ENCODE measurements at places on chromosomes 12 and 14. TPM values are rescaled to one million over a fixed set of nuclear protein-coding genes. Genes with fewer than 3 reads are reported as not detected.

The TTC6 gene
- total RNA-seq = 0.44 TPM

The ENDOU gene
- not detected for total RNA-seq

The GPRC5D gene
- total RNA-seq = not detected

The PMEL gene
- 851 TPM for total RNA-seq

GRCh38 chr14:52895000-52895399, 55.9 kb downstream of the FERMT2 start:
- DNase-seq = no peak

The VWF gene
- total RNA-seq = 0.37 TPM

DNA sequence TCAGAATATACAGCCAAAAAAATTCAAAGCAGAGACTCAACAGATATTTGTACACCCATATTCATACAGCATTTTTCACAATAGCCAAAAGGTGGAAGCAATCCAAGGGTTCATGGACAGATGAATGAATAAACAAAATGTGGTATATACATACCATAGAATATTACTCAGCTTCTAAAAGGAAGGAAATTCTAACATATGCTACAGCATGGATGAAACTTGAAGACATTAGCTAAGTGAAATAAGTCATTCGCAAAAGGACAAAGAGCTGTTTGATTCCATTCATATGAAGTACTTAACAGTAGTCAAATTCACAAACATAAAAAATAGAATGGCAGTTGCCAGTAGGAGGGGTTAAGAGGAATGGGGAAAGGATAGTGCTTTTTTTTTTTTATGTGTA, 91.8 kb upstream of the ARID2 start:
- DNase-seq = no peak

- no peak for DNase-seq
These were observed 5.7 kb downstream of the SVOP start for GRCh38 chr12:109014984-109015765.

The MMP17 gene
- total RNA-seq = 65.8 TPM

The DLGAP5 gene
- 8.2 TPM for total RNA-seq

The SLC10A1 gene
- total RNA-seq = not detected

The HOXC12 gene
- not detected for total RNA-seq

GRCh38 chr14:73576391-73576790, 7.4 kb downstream of the ACOT2 start:
- DNase-seq = no peak

GRCh38 chr12:65811968-65812700, 12.1 kb upstream of the HMGA2 start:
- no peak for DNase-seq

- DNase-seq = no peak
These were observed 756 bp downstream of the RNASE7 start for GRCh38 chr14:21042918-21043317.

The IL26 gene
- not detected for total RNA-seq

The TAS2R13 gene
- 2.0 TPM for total RNA-seq

GRCh38 chr12:57852200-57852599, 5.7 kb upstream of the CTDSP2 start:
- no peak for DNase-seq

DNA sequence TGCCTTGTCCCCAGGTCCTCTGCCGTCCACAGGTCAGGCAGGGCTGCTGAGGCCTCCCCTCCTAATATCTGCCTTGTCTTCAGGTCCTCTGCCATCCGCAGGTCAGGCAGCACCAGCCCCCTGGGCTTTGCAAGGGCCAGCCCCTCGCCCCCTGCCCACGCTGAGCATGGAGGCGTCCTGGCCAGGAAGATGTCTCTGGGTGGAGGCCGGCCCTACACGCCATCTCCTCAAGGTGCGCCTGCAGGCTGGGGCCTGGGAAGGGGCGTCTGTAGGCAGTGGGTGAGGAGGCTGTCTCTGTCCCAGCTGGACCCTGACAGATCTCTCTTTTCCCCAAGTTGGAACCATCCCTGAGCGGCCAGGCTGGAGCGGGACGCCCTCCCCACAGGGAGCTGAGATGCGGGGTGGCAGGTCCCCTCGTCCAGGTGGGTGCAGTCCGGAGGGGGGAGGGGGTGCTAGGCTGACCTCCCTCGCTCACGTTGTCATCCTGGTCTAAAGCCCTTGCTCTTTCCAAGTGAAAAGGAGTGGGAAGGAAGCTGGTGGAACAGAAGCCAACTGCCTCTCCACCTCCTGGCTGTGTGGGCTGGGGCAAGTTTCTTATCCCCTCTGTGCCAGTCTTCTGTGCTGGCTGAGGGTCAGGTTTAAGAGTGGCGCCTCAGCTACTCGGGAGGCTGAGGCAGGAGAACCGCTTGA, 13.9 kb upstream of the PUS1 start:
- no peak for DNase-seq

DNA sequence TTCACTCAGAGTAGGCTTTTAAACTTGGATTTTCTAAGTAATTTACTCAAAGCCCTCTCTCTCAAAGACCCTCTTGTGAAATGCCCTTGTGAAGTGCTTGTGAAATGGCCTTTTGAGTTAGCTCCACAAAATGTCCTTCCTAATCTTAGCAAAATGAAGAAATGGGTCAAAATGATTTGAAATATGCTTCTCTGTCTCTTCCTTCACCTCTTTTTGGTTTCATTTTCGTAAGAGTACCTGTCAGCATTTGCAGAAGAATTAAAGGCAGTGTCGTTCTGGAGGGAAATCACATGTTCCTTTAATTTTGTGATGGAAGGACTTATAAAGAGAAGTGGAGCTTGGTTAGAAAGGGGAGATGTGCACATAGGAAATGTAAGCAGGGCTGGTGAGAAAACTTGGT, 93.7 kb downstream of the HMGA2 start:
- no peak for DNase-seq

DNA sequence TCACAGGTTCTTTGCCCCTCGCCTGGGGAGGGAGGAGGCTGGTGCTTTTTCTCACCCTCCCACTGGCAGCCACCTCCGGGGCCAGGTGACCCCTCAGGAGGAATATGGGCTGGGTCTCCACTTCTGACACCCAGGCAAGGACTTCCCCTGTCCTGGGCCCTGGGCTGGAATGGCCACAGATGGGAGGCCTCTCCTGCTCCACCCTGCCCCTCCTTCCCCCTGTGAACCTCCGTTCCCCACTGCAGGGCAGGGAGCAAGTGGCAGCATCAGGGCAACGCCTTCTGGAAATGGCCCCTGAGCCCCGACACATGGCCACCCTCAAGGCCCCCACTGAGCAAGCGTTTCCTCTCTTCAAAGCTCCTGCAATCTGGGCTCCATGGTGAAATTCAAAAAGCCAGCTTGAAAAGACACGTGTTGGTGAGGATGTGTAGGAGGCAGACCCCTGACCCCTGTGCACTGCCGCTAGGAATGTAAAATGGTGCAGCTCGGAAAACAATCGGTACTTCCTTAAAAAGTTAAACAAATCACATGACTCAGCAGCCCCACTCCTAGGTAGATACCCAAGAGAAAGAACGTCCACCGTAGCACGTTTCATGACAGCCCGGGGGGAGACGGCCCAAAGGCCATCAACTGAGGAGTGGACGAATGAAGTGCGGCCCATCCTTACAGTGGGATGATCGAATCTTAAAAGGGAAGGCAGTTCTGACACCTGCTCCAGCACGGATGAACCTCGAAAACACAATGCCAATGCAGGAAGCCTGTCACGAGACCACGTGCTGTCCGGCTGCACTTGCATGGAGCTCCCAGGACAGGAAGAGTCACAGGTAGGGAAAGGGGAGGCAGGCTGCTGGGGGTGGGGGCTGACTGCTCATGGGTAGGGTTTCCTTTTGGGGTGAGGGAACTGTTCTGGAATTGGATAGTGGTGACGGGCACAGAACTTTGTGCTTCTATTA, 11.5 kb downstream of the XRCC3 start:
- DNase-seq = no peak

GRCh38 chr12:49323524-49324097, 556 bp downstream of the TROAP start:
- DNase-seq = no peak

- no peak for DNase-seq
These were observed 11.8 kb upstream of the RCOR1 start for GRCh38 chr14:102580550-102581110.

The EID3 gene
- 3.7 TPM for total RNA-seq

DNA sequence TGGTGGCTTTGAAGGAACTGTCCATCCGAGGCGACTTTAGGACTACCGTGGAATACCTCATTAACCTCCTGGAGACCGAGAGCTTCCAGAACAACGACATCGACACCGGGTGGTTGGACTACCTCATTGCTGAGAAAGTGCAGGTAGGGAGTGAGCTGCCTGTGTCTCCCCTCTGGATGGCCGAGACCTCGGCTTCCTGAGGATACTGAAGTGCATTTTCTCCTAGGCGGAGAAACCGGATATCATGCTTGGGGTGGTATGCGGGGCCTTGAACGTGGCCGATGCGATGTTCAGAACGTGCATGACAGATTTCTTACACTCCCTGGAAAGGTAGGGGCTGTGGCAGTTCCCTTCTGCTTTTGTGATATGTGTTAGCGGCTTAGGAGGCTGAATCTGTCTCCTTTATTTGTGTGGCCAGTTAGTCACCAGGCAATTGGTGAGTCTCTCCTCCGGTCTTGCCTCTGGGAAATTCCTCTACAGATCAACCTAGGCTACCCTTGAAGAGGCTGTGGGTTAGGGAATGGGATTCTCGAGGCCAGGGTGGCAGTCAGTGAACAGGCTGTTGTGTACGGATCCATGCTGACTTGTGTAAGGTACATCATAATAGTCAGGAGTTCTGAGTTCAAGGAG, 75.3 kb downstream of the ACACB start:
- no peak for DNase-seq

- DNase-seq = no peak
These were observed 374.4 kb upstream of the PRICKLE1 start for GRCh38 chr12:42963988-42964387.

DNA sequence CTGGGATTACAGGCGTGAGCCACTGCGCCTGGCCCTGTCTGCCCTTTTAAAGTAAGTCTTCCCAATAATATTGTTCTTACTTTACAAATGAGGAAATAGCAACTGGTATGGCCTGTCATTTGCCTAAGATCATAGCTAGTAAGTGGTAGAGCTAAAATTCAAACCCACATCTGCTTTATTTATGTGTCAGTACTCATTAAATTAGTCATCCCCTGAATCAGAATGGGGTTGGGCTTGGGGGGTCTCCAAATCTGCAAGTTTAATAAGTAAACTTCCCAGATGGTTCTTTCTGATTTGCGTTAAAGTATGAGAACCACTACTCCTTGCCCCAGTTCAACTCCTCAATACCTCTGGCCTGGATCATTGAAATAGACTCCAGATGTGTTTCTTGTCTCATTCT, 96.2 kb downstream of the FAR2 start:
- DNase-seq = no peak

- DNase-seq = peak; percentile 3
These were observed 30.2 kb upstream of the GALNT9 start for GRCh38 chr12:132359551-132359950.

GRCh38 chr12:99450036-99450630, 197.4 kb upstream of the GARIN6 start:
- DNase-seq = no peak

DNA sequence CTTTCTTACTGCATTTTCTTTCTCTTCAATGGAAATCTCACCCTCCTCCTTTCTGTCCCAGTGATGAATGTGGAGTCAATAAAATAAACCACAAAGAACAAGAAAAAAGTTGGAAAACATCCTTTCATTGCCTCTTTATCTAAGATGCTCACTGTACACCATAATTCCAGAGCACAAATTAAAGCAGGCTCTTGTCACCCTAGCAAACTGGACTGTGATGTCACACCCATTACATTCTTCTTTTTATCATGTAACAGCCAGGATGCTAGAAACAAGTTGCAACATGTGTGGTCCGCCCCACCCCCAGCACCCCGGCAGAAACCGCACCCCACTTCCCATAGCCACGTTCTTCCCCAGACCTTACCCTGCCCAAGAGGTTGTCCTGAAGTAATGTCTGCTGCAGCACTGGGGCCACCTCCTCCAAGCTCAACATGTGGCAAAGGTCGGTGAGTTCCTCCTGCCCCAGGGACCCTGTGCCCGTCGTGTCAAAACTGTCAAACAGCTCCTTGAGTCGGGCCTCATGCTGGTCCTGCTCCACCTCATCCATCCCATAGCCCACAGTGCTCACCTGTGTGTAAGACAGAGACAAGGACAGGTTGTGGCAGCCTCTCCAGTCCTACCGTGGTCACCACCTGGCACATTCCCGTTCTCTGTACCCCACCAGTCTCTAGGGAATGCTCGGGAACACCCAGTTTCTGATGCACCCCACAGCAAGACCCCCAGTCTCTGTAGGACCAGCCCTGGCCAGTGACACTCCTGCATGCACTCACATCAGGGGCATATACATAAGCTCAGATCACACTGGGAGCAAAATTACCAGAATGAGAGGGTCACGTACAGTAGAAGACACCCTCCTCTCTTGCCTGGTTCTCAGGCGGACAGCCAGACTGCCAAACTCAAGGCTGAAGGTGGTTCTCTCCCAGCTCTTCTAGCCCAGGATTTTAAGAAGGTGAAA, 9.2 kb downstream of the NIN start:
- no peak for DNase-seq

The RTL1 gene
- not detected for total RNA-seq

The STAB2 gene
- not detected for total RNA-seq

The SIX1 gene
- total RNA-seq = 79.6 TPM

DNA sequence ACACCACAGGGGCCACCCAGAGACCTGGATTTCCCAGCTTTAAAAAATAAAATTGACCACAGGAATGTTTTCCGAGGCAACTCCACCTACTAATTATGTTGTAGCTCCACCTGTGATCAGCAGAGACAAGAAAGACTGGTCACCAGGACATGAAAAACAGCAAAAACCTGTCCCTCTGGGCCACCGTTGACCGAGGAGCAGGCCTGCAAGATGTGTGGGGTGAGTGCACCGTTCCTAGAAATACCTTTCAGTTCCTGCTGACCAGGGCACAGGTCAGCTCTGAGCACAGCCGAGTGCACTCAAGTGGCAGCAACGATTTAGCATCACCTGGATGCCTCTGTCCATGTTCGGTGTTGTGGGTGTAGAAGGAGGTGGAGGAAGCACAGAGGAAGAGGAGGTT, 16.9 kb downstream of the FZD10 start:
- DNase-seq = no peak

- no peak for DNase-seq
These were observed 42.0 kb upstream of the TOMM20L start for GRCh38 chr14:58353516-58354299.

DNA sequence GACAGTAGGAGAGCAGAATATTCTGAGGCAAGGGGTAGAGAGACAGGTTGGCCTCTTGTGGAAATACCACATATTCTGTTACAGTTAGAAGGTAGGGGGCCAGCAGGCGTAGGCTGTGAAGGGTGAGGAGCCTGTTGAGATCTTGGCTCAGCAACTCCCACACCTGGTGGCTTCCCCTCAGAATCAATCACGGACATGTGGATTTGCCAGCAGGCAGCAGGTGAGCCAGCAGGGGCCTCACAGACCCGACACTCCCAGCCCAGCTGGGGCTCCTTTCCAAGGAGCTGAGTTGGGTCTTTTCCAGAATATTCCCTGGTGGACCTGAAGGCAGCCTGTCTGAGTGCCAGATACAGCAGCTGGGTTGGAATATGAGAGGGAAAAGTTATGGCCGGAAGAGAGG, 150.0 kb upstream of the CRY1 start:
- DNase-seq = no peak

All from glutamatergic neuron (in vitro differentiated cells).